Stimulated activated CD8-positive, alpha-beta memory T cell treated with anti-CD3 and anti-CD28 coated beads, Interleukin-4, amount 100 ng/mL, for 4 hours (primary cell): ENCODE measurements at places on chromosomes 16 and 17.

DNA sequence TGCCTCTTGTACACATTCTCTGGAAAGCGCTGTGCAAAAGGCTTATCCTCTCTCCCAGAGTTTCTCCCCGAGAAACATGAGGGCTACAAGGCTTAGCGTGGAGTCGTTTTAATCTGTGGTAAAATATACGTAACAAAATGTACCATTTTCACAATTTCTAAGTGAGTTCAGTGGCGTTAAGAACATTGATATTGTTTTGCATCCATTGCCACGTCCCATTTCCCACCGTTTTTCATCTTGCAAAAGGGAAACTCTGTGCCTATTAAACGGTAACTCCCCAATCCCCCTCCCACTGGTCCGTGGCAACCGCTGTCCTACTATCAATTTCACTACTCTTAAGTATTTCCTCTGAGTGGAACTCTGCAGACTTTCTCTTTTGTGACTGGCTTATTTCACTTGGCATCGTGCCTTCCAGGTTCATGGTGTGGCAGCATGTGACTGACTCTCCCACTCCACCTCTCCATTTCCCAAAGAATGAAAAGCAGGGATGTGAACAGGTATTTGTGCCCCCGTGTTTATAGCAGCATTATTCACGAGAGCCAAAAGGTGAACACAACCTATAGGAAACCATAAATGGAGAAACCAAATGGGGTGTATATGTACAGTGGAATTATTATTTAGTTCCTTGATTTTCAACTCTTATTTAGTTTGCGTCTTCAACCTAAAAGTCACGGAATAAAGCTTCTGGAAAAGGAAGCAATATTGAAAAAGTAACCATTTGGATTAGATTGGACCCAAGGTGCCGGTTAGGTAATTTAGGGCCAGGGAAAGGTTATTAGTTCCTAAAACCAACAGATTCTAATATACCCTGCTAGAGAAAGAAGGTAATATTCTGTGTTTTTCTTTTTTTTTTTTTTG, 1.1 kb upstream of the USP32 start:
- DNase-seq = no peak

DNA sequence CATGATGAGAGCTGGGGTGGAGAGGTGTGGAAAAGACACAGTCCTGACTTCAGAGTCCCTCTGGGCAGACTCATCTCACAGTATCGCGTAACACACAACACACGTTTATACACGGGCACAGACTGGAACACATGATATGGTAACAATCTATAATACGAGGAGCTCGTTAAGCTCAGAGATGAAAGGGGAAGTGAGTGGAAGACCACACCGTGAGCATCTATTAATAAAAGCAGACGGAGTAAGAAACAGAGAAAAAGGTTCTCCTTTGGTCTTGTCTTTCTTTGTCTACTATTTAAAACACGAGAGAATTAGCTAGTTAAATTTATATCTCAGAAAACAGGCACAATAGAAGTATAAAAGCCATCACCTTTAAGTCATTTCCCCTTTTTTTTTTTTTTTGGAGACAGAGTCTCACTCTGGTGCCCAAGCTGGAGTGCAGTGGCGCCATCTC, 13.5 kb downstream of the ANKRD11 start:
- no peak for DNase-seq

GRCh38 chr16:84820771-84821170, 986 bp downstream of the CRISPLD2 start:
- no peak for DNase-seq

DNA sequence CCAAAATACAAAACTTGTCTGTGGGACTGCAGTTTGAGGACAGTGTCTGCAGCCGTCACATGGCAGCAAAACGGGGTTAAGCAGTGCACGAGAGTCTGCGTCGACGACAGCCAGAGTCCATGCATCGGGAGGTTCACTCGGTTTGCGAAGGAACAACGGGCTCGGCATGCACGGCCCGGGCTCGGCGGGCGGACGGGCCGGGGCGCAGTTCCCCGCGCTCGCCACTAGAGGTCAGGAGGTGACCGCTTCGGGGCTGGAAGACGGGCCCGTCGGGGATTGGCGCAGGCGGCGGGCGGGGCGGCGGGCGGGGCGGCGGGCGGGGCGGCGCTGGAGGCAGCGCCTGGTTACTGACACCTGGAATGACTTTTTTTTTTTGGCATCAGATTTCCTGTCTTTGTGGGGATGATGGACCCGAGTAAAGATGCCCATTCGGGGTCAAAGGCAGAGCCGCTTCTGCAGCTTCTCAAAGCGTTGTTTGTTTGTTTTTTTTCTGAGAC, 6.5 kb downstream of the SCGB1C2 start:
- DNase-seq = peak; percentile 73

DNA sequence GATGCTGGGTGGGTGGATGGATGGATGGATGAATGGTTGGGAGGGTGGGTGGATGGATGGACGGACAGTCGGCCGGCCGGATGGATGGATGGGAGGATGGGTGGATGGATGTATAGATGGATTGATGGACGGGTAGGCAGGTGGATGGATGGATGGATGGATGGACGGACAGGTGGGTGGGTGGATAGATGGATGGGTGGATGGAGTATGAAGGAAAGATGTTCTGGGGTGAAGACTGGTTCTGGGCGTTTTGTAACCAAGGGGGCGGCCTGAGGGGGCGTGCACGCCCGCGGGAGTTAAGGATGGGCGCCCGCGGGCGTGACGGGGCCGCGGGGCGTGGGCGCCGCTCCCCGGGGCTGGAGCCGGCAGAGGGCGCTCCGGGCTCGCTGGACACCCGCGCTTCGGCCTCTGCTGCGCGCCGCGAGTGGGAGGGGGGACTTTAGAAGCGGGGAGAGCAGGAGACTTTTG, at the start of gene NECAB2:
TSS of gene NECAB2 (plus strand) at position 407 of the 468 bp plus-strand sequence. CDS start 405 bp downstream, outside the sequence.
- DNase-seq = no peak

DNA sequence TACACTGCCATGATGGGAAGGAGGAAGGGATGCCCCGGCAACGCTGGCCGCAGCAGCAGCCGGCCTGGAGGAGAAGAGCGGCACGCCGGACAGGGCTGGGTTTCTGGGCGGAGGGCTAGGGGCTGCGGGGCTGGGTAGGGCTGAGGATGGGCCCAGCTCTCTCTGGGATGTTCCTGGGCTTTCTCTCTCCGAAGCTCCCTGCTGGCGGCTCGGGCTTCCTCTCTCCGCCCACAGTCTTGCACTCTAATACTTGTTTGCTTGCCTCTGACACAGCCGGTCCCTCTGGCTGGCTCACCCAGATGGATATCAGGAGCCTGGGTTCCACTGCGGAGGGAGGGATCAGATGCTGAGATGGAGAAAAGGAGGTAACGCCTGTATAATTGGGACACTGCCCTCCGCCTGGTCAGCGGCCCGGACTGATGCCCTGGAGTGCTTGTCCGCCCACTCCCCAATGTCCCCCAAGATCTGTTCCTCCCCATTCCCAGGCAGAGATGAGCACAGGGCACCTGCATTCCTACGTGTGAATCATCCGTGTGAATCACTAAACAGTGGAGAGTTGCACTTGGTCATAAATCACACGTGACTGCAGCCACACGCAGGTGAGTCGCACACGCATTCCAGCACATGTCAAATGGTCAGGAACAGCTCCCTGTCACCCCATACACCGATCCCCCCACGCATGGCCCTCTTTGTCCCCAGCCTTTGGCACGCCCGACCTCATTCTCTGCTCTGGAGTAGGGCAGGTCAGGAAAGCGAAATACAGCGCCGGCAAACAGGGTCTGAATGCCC, at the start of gene ALOXE3:
TSS of gene ALOXE3 (minus strand) at position 535 of the 789 bp plus-strand sequence. CDS start at position 11, 524 bp downstream.
- no peak for DNase-seq

GRCh38 chr17:31798205-31798724, 60.8 kb downstream of the COPRS start:
- no peak for DNase-seq

DNA sequence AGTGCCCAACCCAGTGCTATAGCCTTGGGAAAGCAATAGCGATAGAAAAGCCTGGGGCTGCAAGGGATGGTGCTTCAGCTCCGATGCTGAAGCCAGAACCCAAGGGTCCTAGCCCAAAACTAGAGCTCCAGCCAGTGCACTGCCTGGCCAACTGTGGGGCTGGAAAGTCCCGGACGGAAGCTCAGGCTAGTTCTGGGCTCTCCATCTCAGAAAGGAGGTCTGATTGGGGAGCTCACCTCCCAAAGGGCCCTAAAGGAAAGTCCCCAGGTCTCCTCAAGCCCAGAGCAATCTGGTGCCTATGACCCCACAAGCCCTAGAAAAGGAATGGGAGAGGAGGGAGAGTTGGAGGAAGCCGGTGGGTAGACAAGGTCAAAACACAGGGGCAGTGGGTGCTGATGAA, 2.0 kb upstream of the ABCC3 start:
- no peak for DNase-seq

- peak; percentile 82 for DNase-seq
Observed at GRCh38 chr17:1648963-1649843, 463 bp downstream of the RILP start.

- DNase-seq = no peak
Observed at GRCh38 chr17:79624718-79625478, 14.0 kb upstream of the RBFOX3 start.

DNA sequence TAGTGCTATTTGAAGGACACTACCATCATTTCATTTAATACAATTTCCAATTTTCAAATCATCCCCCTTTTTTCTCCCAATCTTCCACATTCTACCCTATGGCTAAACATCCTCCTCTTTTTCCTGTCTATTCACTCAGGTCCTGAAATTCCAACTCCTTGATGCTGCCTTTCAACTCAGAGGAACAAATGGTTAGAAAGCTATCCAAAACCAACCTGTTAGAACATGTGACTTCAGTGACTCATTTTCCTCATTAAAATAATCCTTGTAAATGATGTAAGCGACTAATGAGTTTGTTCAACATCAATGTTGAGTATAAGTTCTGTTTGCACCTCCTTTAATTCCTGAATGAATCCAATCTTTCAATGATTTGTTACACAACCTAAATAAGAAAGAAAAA, 5.5 kb downstream of the PSMD12 start:
- DNase-seq = no peak

GRCh38 chr17:81486199-81486810, 26.3 kb downstream of the ACTG1 start:
- DNase-seq = no peak

- no peak for DNase-seq
Observed at GRCh38 chr16:80158766-80159165, 382.0 kb upstream of the DYNLRB2 start.

GRCh38 chr16:49108611-49109010, 173.0 kb downstream of the CBLN1 start:
- DNase-seq = no peak

GRCh38 chr17:75404223-75404730, 1.2 kb downstream of the GRB2 start:
- peak; percentile 31 for DNase-seq
